ENCODE measurements at places on chromosomes 12 and 14.
A peak's percentile ranks its signal among the peaks of the same experiment; 100 is the strongest.

DNA sequence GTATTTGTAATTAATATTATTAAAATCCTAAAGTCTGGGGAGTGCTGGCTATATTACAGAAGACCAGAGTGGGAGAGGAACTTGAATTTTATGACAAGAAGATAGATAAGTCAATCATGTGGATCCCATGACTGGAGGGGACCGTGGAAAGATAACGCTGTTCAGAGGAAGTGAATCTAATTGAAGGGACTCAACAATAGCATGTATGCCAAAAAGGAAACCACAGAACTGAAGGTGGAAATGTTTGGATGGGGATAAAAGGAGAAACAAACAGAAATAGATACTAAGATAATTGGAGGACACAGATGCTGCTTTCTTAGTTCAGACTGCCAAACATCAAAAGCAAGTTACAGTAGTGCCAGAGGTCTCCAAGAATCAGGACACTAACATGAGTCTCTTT, 21.1 kb downstream of the OR6J1 start:
- no peak for DNase-seq

- no peak for DNase-seq
These were observed 23.9 kb downstream of the FERMT2 start for GRCh38 chr14:52926953-52927352.

DNA sequence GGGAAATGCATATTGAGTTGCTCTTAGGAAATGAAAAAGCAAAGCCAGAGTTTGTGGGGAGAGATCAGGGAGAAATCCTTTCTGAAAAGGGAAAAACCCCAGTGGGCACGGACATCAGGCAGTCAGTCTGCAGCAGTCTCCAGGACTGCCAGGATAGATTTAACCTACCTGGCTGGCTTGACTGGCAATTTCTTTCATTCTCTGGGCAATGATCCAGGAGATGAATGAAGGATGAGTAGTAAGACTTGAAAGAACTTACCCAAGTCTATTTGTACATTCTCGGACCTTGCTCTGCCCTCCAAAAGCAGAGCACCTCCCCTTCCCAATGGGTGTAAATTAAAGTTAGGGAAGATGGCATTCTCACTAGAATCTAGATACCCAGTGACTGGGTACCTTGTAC, 42.9 kb downstream of the CMAS start:
- no peak for DNase-seq

DNA sequence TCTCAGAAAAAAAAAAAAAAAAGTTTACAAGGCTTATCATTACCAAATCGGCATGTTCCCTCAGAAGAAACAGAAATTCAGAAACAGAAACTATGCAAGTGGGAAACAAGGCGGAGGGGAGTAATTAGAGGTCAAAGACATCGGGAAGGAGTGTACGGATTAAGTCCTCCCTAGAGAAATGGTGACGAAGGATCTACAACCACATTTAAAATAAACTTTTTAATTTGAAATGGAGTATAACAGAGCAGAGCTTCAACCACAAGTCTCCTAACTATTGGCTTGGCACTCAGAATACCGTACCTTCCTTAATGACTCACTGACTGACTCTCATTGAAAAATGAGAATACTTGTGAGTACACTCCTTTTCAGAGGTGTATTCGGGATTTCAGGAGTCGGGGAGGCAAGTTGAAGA, 908 bp downstream of the ENTPD5 start:
- DNase-seq: no peak

- no peak for DNase-seq
These were observed 474.8 kb upstream of the TBX3 start for GRCh38 chr12:115158816-115159215.

- DNase-seq: peak; percentile 46
These were observed 605 bp downstream of the ANKRD52 start for GRCh38 chr12:56257491-56258067.

DNA sequence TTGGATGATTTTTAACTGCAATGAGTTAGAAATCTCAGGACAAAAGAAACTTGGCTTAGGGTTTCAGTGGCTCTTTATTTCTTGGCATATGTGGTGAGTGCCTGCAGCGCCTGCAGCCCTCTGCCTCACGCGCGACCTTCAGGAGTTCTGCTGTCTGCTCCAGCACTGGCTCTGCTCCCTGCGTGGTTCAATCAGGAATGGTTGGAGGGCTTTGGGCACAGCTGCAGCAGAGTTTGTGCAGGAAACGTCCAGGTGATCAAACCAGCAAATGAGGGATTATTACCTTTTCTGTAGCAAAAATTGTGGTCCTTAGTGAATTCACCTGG, 19.8 kb downstream of the PPM1H start:
- peak; percentile 64 for DNase-seq

- no peak for DNase-seq
These were observed 14.8 kb downstream of the DDX24 start for GRCh38 chr14:94066089-94066676.

DNA sequence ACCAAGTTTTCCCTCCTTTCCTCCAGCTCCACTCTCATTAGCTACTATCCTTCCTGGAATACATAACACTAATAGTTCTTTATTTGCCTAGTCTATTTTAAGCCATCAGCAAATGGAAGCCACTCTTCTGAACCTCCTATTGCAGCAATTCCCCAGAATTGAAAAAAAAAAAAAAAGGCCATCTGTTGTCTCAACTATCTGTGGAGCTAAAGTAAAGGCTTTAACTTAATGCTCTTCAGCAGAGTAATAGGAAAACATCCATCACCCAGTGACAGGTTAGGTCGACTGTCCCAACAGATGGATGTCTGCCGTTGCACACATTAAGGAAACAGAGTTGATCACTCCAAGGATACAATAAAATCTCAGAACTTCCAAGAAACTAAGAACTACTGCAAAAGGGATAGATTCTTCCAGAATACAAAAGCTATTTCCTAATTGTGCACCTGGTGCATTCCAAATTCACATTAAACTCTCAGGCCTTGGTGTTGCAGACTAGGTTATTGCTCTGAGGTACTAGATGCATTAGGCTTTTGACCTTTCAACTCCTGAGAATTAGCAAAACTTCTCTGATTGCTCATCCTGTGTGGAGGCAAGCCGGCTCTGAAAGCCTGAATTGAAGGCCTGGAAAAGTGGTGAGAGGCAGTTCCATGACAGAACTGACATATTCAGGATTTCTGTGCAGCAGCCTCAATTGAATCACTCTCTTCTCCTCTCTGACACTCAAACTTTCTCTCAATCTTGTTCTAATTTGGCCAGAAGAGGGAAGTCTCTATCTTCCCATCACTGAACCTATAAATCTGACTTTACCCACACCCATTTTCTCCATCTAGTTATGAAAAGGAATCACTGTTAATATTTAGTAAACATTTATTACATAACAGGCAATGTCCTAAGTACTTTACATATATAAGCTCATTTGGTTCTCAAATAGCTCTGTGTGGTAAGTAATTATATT, 238.4 kb upstream of the HMGA2 start:
- peak; percentile 92 for DNase-seq

DNA sequence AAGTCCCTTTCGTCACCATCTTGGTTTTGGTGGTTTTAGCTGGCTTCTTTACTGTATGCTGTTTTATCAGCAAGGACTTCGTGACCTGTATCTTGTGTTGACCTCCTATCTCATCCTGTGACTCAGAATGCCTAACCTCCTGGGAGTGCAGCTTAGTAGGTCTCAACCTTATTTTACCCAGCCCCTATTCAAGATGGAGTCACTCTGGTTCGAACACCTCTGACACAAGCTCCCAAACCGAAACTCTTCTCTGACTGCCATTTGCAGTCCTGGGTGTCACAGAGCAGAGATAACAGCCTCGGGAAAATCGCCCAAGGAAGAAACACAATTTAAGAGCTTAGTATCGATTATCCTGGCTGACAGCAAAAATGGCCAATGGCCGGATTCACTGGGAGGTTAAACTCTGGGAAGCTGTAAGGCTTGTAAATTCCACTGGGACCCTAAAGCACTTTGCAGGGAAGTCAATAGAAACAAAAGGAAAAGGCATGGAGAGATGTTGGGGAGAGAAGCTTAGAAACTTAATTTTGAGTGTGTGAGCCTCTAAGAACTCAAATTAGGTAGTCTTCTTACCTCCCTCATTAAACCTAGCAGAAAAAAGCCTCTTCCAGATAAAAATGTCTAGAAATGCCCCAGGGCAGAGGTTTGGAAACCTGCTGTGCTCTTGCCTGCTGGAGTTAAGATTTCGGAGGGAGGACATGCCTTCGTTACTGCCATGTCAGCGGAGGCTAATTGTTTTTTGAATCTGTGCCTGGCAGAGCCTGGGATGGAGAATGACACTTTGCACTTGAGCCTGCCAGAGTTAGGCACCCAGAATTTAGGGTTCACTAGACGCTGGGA, 56.5 kb upstream of the RPH3A start:
- DNase-seq: no peak

DNA sequence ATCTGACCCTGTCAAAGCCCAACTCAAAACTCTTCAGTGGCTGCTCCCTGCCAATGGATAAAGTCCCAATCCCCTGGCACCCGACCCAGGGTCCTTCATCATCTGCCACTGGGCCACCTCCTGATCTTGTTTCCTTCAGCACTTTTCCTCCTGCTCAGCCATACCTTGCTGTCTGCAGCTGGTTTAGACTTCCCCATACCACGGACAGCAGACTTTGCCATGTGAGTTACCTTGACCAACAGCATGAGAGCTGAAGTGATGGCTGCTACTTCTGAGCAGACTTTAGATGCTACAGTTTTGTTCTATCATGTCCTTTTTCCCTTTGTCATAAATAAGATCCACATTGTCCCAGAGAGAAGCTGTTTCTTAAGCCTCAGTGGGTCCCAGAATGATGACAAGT, 33.3 kb upstream of the STON2 start:
- no peak for DNase-seq

DNA sequence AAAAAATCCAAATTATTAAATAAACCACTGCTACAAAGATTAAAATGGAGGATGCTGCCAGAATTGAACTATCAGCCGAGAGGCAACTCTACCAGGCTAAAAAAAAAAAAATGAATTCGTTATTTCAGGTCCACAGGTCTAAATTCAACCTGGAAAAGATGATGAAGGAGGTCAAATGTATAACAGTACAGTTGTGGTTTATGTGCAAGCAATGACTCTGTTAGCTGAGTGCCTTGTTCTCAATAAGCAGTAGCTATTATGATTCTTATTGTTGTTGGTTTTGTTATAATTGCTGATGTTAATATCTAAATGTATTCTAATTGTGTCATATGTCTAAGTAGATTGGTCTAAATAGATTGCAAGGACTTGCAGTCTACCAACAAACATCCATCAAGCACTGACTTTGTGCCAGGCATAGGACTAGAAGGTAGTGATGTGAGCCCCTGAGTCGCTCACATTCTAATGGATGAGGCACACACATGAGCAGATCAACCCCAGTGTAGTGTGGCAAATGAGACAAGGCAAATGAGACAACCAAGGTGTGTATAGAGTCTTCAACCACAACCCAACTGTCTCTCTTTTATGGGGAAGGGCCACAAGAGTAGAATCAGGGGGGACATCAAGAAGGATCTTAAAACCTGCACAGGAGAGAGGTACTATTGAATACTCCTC, 77.0 kb upstream of the PLEKHG7 start:
- DNase-seq: no peak

DNA sequence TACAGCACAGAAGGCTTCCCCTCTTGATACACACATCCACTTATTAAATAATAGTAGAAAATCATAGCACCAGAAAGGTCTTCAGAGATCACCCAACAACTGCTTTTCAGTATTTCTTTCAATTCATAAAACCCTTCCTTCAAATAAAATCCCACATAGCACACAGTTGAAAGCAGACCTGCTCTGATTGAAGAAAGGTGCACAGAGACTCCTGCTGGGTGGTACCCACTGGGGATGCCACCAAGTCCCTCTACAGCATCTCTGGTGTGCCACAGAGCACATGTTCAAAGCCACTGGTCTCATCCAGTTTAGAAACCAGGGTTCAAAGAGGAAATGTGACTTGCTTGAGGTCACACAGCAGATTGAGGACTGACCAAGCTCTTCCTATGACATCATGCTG, 427.5 kb downstream of the BCL11B start:
- no peak for DNase-seq

DNA sequence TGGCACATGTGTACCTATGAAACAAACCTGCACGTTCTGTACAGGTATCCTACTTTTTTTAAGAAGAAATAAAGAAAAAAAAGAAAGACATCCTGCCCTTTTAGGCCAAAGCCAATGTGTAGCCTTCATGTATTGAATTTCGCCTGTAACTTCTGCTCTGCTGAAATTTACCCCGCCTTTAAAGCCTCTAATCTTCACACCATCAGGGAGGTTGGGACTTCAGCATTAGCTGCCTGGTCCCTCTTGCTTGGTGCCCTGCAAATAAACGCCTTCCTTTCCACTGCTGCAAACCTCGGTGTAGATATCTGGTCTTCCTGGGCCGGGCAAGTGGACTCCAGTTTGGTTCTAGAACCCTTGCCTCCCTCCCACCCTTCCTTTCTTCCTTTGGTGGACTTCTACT, 2.6 kb upstream of the KRT71 start:
- DNase-seq: no peak

DNA sequence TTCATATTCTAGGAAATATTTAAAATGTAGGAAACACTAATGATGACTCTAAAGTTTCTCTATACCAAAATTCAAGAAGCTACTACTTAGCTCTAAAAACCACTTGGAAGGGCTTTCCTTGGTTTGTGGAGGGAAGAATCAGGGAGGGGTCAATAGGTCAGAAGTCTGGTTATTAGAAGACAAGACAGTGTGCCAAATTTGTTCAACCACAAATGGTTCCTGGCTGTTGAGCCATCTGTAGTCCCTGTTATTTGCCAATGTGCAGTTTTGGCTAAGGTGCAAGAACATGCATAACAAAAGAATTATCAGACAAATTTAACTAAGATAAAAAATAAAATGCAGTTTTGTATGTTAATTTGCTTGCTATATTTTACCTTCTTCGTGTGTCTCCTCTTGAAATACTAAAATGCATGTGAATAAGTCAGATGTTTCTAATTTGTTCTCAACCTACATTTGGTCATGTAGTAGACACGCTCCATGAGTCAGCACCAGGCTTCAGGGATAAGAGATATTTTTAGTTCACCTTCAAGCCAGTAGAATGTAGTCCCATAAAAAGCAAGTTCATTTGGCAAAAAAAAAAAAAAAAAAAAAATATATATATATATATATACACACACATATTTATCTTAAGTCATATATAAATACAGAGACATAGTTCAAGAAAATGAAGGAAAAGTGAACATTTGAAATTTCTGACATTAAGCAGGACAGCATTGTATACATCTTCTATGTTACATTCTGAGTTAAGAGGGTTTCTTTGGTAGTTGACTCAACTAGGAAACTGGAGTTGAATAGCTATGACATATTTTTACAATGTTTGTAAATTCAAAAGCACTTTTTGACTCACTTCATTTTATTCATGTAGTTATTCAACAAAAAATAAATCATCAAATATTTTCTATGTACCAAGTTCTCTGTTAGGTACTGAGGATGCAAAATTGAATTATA, 123.3 kb downstream of the KCNC2 start:
- DNase-seq: peak; percentile 74

Measured in cerebellar cortex (tissue), 1 donor.